ENCODE measurements at places on chromosomes 7 and 10. TPM values are rescaled to one million over a fixed set of nuclear protein-coding genes. Genes with fewer than 3 reads are reported as not detected.

The DYDC2 gene
- total RNA-seq = not detected

The FZD8 gene
- total RNA-seq = 151 TPM

The TMEM178B gene
- total RNA-seq = not detected

The IFIT2 gene
- total RNA-seq = 2.7 TPM

The PTPRZ1 gene
- total RNA-seq = 0.29 TPM

The NME8 gene
- total RNA-seq = not detected

The UCMA gene
- total RNA-seq = not detected

The SORBS1 gene
- total RNA-seq = 0.44 TPM

The GPRIN2 gene
- not detected for total RNA-seq

The ARMC3 gene
- total RNA-seq = under 0.01 TPM

The FAM13C gene
- total RNA-seq = 0.14 TPM

The EPDR1 gene
- 1.8 TPM for total RNA-seq

The XRCC2 gene
- total RNA-seq = 0.22 TPM

The OR2F1 gene
- not detected for total RNA-seq

The CHAT gene
- not detected for total RNA-seq

The EPO gene
- not detected for total RNA-seq

The PDZD8 gene
- total RNA-seq = 24.3 TPM

The BLNK gene
- total RNA-seq = not detected

The RBP4 gene
- total RNA-seq = not detected

The COBL gene
- not detected for total RNA-seq

The EPHB6 gene
- 2.4 TPM for total RNA-seq

The SPDYE5 gene
- not detected for total RNA-seq

The APBB1IP gene
- 2.7 TPM for total RNA-seq

Data from placental pericyte (primary cell).